ENCODE measurements at places on chromosomes 4 and X.
A peak's percentile ranks its signal among the peaks of the same experiment; 100 is the strongest.

DNA sequence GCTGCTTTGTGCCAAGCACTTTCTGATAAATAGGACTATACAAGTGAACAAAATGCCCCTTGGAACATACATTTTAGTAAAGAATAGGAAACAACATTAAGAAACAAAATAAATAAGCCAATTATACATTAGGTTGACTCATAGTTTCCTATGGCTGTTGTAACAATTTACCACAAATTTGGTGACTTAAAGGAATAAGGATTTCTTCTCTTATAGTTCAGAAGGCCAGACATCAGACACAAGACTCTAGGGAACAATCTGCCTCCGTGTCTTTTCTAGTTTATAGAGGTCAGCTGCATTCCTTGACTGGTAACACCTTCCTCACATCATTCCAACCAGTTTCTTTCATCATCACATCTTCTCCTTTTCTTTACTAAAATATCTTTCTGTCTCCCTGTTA lies 235.9 kb upstream of the PCDH18 start:
- no peak for DNase-seq

DNA sequence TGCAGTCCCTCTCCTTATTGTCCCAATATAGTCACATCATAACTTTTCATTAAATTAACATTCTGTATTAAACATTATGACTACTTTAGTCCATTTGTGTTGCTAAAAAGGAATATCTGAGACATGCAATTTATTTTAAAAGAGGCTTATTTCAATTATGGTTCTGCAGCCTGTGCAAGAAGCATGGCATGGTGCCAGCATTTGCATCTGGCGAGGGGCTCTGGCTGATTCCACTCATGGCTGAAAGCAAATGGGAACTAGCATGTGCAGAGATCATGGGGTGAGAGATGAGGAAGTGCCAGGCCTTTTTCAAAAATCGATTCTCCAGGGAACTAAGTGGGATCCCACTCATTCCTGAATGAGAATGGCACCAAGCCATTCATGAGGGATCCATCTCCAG lies 476.3 kb upstream of the RPS6KA3 start:
- DNase-seq, result no peak

DNA sequence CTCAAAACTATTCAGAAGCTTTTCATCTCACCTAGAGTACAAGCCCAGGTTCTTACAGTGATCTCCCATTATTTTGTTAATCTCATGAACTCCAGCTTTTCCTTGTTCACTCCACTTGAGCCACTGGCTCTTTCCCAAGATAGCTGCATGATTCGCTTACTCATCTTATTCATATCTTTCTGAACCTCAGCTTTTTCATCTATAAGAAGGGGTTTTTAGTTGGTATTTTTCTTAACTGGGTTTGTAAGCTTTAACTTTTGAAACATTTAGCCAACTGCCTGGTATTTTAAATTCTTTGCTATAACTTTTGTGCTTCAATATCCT lies 24.0 kb downstream of the GIMD1 start:
- DNase-seq, result no peak

- DNase-seq, result no peak
Measured at GRCh38 chr4:108013327-108013726, 23.6 kb downstream of the HADH start.

GRCh38 chr4:71616168-71616811 lies 167.6 kb downstream of the GC start:
- no peak for DNase-seq

DNA sequence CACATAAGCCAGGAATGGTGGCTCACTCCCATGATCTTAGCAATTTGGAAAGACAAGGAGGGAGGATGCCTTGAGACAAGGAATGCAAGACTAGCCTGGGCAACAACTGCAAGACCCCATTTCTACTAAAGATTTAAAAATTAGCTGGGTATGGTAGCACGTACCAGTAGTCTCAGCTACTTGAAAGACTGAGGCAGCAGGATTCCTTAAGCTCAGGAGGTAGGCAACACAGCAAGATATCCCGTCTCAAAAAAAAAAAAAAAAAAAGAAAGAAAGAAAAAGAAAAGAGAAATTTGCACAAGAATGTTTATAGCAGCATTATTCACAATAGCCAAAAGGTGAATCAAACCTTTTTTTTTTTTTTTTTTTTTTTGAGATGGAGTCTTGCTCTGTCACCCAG lies 29.7 kb downstream of the PDS5A start:
- no peak for DNase-seq

- no peak for DNase-seq
Measured at GRCh38 chr4:8553216-8553615, 27.0 kb upstream of the GPR78 start.

DNA sequence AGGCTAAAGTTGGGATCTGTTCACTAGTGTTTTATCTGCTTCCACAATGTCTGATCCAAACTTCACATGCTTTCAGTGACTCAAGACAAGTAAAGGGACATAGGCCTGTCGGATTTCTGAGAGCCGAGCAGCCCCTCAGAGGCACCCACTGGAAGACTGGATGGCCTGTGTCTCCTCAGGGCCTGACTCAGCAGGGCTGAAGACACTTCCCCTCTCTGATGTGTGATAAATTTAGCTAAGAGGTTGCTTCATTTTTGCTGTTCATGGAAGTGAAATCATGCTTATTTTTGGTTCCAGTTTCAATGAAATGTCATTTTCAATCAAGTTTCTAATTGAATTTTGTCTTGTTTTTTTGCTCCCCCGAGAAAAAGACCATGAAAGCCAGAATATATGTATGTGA lies 93.7 kb downstream of the MXRA5 start:
- no peak for DNase-seq

GRCh38 chr4:54517781-54518444 lies 139.8 kb upstream of the KIT start:
- DNase-seq, result no peak

DNA sequence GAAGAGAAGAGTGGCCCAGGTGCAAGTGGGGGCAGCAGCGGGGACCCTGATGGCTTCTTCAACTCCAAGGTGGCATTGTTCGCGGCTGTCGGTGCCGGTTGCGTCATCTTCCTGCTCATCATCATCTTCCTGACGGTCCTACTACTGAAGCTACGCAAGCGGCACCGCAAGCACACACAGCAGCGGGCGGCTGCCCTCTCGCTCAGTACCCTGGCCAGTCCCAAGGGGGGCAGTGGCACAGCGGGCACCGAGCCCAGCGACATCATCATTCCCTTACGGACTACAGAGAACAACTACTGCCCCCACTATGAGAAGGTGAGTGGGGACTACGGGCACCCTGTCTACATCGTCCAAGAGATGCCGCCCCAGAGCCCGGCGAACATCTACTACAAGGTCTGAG lies 11.4 kb downstream of the EFNB1 start:
- DNase-seq, result no peak

DNA sequence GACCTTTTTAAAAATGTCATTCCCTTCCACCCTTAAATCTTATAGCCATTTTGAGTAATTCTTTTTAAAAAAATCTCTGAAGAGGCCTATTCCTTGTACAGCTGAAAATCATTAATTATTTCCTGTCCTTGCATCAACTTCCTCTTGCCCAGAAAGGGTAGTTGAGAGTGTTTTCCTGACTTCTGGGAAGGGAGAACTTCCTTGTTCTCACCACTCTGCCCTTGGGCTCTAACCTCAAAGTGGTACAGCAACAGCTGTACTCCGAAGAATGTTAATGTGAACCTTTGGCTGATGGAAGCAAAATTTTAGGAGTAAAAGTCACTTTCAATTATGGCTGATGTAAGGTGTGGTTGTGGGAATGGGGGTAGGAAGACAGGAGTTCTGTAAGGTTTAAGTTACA lies 15.1 kb upstream of the FABP2 start:
- DNase-seq, result no peak

DNA sequence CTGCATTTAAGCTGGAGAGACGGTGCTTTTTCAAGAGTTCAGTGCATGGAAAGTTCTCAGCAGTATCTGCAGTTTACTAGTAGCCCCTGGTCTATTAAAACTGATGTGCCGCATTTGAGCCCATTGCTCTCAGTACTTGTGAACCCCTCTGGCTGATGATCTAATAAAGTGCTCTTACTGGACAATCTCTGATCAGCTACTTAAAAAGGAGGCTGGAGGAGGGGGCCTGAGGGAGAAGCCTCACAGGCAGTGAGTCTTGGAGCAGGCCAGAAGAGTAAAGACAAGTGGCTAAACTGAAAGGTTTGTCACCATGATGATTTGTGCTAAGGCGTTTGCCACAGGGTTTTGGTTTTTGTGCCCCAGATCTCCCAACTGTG lies 138.5 kb downstream of the ARX start:
- no peak for DNase-seq

GRCh38 chr4:95499291-95499696 lies 49.5 kb downstream of the UNC5C start:
- no peak for DNase-seq

DNA sequence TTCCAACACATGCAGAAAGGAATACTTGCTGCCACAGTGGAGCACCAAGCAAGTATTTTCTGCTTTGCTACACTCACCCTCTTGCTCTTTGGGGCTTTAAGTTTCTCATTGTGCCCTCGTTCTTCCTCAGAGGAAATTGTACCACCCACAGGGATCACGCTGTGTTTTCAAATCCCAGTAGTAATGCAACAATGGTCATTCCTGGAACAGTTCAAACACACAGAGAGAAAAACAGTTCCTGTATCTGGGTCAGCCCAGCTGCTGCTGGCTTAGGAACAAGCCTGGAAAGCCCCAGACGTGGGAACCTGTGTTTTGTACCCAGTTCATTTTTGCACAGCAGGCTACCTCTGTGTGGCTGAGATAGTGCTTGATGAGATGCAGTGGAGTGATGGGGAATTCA lies 907.8 kb downstream of the STPG2 start:
- DNase-seq, result no peak

- no peak for DNase-seq
Measured at GRCh38 chrX:10239611-10240064, 82.9 kb downstream of the CLCN4 start.

DNA sequence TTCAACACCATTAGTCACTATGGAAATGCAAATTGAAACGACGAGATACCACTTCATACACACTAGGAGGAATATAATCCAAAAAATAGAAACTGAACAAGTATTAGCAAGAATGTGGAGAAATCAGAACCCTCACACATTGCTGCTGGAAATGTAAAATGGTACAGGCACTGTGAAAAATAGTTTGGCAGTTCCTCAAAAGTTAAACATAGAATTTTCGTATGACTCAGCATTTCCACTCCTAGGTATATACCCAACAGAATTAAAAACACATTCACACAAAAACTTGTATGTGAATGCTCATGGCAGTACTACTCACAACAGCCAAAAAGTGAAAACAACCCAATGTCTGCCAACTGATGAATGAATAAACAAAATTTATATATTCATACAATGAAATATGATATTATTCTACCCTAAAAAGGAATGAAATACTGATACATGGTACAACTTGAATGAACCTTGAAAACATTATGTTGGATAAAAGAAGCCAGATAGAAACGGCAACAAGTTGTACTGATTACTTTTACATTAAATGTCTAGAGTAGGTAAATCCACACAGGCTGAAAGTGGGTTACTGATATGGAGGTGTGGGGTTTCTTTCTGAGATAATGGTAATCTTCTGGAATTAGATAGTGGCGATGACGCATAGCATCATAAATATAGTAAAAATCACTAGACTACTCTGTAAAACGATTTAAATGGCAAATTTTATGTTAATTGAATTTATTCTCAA lies 22.3 kb downstream of the TEC start:
- DNase-seq, result no peak

- DNase-seq, result peak; percentile 24
Measured at GRCh38 chr4:100936661-100937375, 410.5 kb downstream of the PPP3CA start.

- DNase-seq, result no peak
Measured at GRCh38 chr4:92952897-92953296, 649.1 kb downstream of the GRID2 start.

DNA sequence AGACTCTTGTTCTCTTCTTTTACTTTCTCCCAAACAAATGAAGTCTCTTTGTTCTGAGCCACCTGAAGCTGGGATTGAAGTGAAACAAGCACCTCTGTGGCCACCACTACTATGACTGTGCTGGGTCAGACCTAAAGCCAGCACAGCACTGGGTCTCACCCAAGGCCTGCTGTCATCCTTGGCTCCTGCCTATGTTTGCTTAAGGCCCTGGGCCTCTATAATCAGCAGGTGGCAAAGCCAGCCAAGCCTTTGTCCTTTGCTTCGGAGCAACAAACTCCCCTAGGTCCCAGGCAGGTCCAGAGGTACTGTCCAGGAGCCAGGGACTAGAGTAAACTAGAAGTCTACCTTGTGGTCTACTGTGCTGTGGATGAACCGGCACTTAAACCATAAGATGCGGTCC lies 220.6 kb upstream of the ARSJ start:
- no peak for DNase-seq

- DNase-seq, result no peak
Measured at GRCh38 chr4:150799207-150799606, 215.9 kb downstream of the LRBA start.

DNA sequence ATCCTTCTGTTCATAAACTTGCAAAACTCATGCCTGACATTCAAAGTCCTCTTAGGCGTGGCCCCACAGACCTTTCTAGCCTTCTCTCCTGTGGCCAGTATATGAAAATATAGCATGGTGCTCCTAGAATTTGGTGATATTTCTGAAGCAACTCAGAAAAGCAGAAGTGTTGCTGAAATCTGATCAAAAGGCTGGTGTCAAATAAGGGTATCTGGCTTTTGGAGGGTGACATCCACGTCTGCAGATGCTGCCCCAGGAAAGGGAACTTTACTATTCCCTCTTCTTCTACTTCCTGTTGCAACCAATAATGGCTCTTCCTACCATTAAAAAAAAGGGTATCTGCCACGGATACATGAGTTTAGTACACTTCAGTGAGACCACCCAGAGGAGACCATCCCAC lies 83.9 kb upstream of the RPS6KA3 start:
- no peak for DNase-seq

- DNase-seq, result no peak
Measured at GRCh38 chr4:82906469-82906868, 5.9 kb downstream of the THAP9 start.

DNA sequence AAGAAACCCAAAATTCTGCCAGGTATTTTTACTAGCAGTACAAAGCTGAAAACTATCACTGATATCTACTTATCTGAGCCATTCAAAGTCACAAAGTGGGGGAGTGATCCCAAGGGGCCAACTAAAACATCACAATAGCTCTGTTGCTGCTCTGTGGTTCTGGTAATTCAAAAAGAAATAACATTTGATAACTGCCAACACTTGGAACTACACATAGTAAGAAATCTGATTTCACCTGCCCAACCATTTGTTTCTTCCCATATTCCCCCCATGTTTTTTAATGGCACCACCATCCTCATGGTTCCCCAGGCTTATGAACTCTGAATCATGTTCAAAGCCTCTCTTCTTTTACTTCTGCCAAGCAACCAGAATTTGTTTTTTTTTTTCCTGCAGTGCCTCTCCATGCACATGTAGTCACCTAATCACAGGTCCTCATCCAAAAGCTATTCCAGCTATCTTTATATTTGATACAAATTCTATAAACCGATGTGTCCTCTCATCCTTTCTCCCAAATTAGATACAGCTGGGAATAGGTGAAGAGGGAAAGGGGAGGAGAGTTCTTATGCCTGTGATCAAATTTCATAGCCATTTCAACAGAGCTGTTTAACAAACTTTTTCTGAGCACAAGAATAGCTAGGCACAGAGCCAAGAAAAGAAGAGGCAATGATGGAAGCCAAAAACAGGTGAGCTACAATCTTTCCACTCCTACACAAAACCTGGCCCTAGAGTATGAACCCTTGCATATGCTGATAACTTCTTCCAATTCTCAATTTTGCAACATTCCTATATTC lies 7.7 kb downstream of the AMMECR1 start:
- DNase-seq, result no peak

- no peak for DNase-seq
Measured at GRCh38 chrX:16851421-16851820, 18.7 kb downstream of the RBBP7 start.

- DNase-seq, result peak; percentile 33
Measured at GRCh38 chrX:23935106-23935505, 27.3 kb downstream of the CXorf58 start.

Measured in hindlimb muscle (tissue), 1 donor.